Ovary (tissue), 10 donors: ENCODE measurements at places on chromosomes 3 and 15.

GRCh38 chr3:125116311-125117080 is 60.7 kb upstream of the HEG1 start:
- no peak for DNase-seq

DNA sequence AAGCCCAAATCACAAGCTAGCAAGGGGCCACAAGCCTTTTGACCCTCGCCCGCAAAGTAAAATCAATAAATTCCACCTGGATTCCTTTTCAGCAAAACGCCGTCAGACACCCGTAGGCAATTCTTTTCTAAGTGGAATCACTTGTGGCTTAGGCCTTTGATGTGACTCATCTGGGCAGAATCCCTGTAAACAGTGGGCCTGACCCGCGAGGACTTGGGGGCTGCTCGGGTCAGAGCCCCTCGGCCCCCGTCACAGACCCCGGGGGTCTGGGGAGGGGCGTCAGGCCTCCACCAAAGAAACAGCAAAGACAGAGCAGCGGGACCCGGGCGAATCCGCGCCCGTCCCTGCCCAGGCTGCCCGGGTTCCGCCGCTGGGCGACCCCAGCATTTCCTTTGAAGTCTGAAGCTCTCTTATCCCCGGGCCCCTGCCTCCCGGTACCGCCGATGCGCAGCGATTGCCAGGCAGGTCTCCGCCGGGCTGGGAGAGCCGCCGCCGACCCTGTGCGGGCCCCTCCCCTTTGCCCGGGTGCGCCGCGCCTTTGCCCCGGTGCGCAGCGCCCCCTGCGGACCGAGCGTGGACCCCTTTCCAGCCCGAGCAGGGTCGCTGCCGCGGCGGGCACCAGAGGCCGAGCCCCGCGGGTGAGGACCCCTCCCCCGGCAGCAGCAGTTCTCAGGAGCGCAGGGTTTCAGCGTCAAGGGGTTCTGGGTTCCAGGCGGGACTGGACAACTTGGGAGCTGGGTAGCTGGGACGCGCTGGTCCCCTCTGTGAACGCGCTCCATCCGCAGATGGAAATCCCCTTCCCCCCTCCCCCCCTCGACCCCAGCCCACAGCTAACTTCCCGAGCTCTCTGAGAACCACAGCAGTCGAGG is 178.3 kb downstream of the UACA start:
- DNase-seq, result no peak

DNA sequence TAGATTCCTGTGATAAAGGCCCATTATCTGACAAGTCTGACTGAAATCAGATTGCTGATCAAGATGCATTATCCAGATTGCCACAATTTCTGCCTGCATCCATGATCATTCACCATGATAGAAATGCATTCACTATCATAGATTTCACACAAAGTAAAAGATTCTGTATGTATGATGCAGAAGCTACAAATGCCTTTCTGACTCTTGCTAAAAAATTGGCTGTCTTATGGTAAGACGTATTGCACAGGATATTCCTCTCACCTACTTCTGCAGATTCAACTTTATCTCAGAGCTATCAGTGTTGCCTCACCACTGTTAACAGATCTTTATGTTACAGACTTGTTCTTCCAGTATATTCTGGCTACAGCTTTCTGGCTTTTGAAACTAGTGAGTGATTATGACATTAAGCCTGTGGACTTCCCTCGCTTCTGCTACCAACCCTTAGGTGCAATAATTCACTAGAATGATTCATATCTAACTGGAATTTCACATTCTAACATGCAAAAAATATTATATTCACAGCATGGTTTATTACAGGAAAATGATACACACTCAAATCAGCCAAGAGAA is 955.3 kb downstream of the EPHA3 start:
- DNase-seq, result no peak

GRCh38 chr15:97652700-97653167 is 307.8 kb upstream of the ARRDC4 start:
- DNase-seq, result no peak

DNA sequence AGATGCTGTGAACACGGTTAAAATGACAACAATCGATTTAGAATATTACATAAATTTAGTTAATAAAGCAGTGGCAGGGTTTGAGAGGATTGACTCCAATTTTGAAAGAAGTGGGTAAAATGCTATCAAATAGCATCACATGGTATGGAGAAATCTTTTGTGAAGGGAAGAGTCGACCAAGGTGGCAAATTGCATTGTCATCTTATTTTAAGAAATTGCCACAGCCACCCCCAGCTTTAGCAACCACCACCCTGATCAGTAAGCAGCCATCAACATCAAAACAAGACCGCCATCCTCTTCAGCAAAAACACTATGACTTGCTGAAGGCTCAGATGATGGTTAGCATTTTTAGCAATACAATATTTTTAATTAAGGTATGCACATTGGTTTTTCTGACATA is 5.7 kb upstream of the CCR5 start:
- no peak for DNase-seq

DNA sequence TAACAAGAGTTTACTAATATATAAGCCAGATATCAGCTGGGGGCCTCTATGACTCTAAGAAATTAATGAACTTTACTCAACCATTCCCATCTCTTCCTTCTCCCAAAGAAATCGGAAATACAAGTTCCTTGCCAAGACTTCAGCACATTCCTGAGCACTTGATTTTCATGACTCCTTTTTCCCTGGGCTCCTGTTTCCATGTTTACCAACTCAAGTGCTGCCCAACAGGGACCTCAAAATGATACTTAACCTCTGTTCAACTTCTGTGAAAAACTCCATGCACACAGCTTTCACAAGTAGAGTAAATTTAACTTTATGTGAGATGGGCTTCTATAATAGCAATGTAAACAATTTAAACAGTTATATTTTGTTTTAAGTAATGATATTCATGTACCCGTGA is 315.8 kb upstream of the CDIN1 start:
- DNase-seq, result no peak

- no peak for DNase-seq
These were observed 170.3 kb downstream of the NSMCE3 start for GRCh38 chr15:29099131-29099880.

- no peak for DNase-seq
These were observed 51.3 kb downstream of the TBL1XR1 start for GRCh38 chr3:177145954-177146353.
